Activated T-helper 17 cell treated with anti-CD3 and anti-CD28 coated beads, Interleukin-2, amount 50 U/mL, for 72 hours (primary cell): ENCODE measurements at places on chromosomes 3 and 15.
A peak's percentile ranks its signal among the peaks of the same experiment; 100 is the strongest.

DNA sequence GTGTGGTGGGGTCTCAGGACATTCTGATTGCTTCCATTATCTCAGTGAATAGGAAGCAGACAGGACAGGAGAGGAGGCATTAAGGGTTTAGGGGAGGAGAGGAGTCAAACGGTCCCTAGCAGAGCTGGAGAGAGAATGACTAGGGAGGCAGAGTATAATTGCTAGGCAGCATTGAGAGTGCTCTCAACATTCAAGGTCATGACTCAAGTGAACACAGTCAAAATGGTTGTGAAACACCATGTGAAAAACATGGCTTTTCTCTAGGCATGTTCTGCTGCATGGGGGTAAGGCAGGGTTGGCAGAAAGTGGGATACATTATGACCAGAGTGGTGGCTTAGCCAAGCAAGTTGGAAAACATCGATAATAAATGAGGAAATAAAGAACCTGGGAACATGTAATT, 19.5 kb upstream of the HRH1 start:
- ATAC-seq = peak; percentile 45

DNA sequence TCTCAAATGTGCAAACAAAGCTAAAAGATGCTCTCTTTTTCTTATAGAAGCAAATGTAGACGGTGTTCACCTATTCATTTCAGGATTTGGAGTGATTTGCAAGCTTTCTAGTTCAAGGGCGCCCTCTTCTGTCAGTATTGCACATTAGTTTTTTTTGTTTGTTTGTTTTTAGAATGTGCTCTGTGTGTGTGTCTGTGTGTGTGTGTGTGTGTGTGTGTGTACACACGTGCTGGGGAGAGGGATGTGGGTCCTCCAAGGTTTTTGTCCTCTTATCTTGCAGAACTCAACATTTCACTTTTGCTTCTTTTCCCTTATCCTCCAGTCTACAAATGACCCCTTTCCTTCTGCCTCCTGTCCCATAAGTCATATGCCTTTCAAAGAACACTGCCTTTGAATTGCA, 23.5 kb downstream of the DNAH1 start:
- ATAC-seq = peak; percentile 78

DNA sequence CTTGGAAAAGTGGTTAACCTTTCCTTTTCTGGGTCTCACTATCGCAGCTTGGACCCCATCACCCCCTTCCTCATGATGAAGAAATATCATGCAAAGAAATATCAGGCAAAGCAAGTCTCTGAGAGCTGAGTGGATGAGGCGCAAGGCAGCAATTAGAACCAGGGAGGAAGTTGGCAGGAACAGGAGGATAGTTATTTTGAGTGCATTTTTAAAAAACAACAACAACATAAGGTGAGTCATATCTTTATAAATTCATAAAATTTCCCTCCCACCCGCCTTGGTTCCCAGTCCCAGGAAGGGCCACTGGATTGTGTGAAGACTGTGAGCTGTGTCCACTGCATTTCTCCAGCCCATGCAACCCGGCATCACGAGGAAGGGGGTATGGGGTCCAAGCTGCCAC, 316.9 kb upstream of the TLE3 start:
- no peak for ATAC-seq

DNA sequence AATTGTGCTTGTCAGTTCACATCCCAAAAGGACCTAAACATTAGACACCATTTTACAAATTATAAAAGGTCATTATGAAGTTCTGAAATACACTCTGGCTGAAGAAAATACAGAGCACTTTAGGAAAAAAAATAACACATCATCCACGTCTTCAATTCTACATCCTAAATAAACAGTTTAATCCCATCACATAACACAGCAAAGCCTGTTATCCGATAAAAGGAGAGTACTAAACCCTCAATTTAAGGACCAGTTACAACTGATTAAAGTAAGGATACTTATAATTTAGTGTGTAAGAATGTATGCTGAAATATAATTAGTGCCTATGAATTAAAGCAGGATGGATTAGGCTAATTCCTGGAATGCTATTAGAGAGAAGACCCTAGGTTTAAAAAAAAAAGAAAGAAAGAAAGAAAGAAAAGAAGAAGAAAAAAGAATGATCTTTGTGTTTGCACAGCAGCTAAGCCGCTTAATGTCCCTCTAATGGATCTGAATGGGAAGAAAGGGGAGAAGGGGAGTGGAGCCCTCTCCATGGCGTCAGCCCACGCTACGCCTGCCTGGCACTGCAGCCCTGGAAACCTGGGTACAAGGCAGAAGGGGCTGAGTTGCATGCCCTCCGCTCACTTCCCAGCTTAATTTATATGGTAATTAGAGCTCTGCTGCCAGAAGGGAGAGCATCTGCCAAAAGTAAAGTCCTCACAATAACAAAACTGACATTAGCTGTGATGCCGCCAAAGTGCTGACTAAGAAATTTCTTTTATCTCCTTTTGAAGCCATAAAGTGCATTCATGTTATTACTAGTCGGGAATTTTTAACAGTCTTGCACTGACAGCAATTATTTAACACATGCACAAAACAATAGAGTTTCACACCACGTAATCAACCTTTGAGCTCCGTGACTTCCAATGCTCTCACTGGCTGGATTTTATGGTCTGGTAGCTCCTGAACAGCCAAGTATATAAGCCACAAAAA, 90.0 kb downstream of the FSIP1 start:
- ATAC-seq = peak; percentile 62

GRCh38 chr3:178205740-178206139, 330.5 kb upstream of the KCNMB2 start:
- ATAC-seq = no peak

- no peak for ATAC-seq
Measured at GRCh38 chr3:50617911-50618481, 1.0 kb downstream of the MAPKAPK3 start.

DNA sequence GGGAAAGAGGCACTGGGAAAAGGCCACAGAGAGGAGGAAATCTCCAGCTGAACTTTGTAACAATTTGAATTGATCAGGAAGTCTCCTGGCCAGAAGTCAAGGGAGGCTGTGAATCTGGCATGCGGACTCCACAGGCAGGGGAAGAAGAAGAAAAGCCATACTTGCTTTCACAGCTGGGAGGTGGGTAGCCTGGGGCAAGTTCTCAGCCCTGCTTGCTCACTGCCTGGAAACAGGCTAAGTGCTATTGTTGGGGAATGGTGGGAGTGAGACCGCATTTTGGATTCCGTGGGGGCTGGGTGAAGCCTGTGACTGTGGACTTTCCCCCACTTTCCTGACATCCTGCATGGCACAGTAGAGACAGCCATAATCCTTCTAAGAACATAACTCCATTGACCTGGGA, 168.8 kb upstream of the CD96 start:
- no peak for ATAC-seq

DNA sequence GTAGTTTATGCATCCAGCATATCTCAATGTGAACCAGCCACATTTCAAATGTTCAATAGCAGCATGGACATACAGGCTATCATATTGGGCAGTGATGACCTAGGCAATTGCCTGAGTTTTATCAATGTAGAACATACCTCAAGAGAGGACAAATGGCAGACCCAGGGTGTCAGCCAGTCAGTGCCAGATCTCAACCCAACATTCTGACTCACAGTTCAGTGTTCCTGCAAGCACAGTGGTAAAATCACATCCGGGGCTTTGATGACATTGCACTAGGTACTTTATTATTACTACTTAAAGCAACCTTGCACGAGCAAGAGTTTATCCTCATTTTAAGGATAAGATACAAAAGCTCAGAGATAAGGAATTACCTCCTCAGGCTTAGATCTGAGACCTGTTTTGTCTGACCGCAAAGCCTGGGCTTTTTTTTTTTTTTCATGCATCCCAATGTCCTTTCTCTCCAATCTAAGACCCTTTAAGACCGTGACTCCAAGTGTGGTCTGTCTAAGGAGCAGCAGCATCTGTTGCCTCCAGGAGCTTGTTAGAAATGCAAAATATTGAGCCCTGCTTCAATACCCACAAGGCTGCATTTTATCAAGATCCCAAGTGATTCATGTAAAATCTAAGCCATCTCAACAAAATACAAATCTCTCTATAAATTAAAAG, 60.1 kb downstream of the SLC12A1 start:
- ATAC-seq = no peak

GRCh38 chr3:115704661-115705338, 81.5 kb downstream of the GAP43 start:
- ATAC-seq = no peak

DNA sequence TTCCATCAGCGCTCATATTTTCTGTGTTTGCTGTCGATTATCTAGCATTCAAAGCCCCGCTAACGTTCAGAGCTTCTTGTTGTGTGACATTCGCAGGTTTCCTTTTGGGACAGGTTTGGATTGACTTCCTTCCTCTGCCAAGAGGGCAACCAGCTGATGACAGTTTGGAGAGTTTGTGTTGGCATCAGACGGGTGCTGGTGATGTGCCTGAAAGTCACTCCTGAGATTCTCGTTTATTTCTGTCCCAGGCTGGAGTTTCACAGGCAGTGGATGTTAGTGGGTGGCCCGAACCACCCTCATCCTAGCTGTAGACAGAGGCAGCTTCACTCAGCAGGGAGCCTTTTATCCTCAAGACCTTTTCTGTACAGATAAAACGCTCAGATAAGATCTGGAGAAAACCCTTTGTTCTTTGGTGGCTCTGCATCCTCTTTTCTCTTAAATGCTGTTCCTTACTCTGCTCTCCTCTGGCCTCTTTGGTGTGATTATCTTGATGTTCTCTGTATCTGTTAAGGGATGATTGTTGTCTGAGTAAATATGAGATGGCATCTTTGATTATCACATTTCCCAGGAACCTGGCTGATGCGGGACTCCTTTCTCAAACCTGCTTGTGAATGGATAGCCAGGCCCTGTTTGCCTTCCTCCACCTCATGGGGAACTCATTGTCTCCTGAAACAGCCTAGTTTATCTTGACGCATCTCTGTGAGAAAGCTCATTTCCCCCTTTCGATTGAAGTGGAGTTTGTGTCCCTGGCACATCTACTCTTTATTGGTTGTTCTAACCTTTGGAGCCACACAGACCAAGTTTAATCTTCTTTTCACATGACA, 35.9 kb downstream of the CGNL1 start:
- no peak for ATAC-seq

GRCh38 chr15:46735115-46735514, 982.2 kb upstream of the SEMA6D start:
- ATAC-seq = no peak

DNA sequence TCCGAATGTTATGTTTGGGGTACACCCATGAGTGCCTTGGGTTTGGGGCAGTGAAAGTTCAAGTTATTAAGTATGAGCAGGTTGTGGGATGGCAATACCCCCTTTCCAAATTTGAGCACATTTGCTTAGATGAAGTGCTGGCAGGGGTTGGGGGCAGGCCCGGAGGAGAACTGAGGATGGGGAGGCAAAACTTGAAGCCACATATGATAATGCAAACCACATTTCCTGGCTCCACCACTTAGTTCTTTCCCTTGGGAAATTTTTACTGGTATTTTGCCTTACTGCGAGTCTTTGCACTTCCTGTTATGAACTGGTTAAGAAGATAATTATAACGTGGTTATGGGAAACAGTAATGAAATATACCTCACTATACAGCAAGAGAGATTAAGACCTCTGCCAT, 336.0 kb upstream of the ONECUT1 start:
- ATAC-seq = no peak
